Activated B cell treated with CpG ODN at 0.5 μM for 24 hours (primary cell): ENCODE measurements at places on chromosomes 1 and 21.

DNA sequence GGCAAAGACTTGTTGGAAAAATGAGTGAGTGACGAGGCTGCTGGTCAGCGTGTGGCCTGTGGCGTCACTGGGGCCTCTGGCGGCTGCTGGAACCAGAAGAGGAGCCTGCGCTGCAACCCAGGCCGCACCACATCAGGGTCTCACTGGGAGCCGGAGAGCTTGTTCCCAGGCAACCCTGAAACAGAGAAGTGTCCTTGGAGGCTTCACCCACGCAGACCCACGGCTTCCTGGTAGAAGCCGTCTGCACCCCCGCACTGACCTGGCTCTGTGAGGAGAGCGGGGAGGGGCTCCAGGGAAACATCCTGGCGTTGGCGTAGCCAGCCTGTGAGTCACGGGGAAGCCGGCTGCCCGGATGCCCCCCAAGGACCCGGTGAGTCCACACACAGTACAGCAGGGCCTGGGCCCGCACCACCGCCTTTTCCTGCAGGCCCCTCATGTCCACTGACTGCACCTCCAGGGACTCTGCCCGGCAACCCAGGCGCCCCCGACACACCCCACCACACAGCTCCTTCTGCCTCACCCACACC lies 57.4 kb downstream of the COL6A1 start:
- no peak for DNase-seq

DNA sequence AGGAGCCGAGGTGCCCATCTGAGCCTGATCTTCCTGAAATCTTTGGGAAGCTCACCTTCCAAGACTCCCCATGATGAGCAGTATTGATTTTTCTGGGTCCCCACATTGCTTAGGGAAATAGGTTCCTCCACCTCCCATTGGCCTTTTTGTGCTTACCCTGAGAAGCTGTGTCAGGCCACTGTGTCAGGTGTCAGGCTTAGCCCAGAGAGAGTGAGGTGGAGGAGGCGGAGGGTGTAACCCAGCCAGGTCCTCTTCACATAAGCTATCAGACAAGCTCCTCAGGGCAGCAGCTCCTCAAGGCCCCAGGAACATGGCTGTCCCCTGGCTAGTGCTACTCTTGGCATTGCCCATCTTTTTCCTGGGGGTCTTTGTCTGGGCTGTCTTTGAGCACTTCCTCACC lies 352 bp downstream of the AADACL4 start:
- no peak for DNase-seq

DNA sequence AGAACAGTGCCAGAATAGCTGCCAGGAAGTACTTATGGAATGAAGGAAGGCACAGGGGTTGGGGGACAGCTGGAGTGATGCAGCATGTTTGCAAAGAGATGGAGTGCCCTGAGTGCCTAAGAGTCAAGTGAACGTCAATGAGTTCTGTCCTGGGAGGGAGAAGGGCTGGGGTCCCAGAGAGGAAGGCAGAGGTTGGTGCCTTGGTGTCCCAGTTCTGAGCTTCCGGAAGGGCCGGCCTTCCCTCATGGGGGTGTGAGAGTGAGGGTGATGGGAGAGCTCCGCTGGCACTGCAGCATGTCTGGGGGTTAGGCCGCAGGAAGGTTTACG lies 17.6 kb downstream of the NES start:
- no peak for DNase-seq

GRCh38 chr1:213568929-213569815 lies 418.6 kb upstream of the PROX1 start:
- DNase-seq: no peak

- DNase-seq: no peak
Measured at GRCh38 chr1:47924270-47925048, 72.7 kb downstream of the TRABD2B start.

DNA sequence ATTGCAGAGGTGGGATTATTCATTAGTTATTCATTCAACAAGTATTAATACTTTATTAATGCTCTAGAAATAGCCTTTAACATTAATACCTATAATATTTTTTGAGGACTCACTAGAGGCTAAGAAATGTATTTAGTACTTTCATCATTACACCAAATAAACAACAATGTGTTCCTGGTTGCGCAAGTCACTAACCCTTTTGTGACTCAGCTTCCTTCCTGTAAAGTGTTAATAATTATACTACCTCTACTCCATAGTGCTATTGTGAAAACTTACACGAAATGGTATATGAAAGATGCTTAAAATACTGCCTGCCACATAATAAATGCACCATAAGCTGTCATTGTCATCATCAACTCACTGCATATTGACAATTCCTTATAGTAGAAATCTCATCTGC lies 431.0 kb downstream of the DPYD start:
- no peak for DNase-seq

GRCh38 chr1:17372955-17373354 lies 959 bp downstream of the PADI6 start:
- no peak for DNase-seq

DNA sequence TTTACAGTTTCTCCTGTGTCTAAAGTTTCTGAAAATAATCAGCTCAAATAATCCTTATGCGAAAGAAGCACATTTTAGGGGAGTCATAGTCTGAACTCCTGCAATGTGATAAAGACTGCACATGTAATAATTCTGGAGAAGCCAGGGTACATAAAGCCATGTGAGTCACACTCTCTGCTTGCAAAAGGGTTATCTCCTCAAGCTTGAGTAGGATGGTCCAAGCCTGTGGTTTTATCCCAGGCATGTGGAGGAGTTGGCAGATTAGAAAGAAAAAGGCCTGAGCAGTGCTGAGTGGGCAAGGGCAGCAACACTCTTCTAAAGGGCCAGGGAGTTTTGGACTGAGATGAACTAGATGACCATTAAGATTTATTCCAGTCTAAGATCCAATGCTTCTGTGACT lies 220.4 kb downstream of the RHOU start:
- no peak for DNase-seq

- DNase-seq: no peak
Measured at GRCh38 chr1:174072581-174072980, 50.4 kb upstream of the RC3H1 start.

DNA sequence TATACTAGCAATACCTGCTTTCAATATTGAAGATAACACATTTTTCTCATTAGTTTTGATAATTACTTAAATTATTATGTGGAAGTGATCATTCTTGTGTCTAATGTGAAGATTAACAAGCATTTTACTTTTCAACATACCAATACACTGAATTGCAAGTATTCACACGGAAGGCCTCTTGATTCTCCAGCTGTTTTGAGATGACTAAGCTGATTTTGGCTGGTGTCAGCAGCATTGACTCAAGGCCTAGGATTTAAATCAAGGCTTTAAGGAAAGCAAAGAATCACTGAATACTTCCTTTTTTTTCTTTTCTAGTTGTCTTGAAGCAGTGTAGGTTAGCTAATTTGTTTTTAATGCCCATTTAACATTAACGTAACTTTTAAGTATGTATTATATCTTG lies 373.7 kb downstream of the SRGAP2C start:
- DNase-seq: no peak

GRCh38 chr1:84583648-84584047 lies 9.4 kb upstream of the CTBS start:
- no peak for DNase-seq

- DNase-seq: no peak
Measured at GRCh38 chr1:82534996-82535395, 734.3 kb downstream of the ADGRL2 start.
